ENCODE measurements at places on chromosomes 2 and 18. TPM values are rescaled to one million over a fixed set of nuclear protein-coding genes. Genes with fewer than 3 reads are reported as not detected.

The SLC9A4 gene
- 0.32 TPM for total RNA-seq

The ZNG1B gene
- total RNA-seq = 27.8 TPM

The WIPF1 gene
- total RNA-seq = 15.3 TPM

The COL4A4 gene
- total RNA-seq = 1.1 TPM

The GKN2 gene
- total RNA-seq = not detected

The CNTNAP5 gene
- not detected for total RNA-seq

The HRH4 gene
- 0.28 TPM for total RNA-seq

The ANKAR gene
- 14.2 TPM for total RNA-seq

The DPP10 gene
- total RNA-seq = 6.9 TPM

The MCEE gene
- total RNA-seq = 18.2 TPM

The PRSS56 gene
- total RNA-seq = not detected

The MARCHF4 gene
- 0.29 TPM for total RNA-seq

The SERPINB13 gene
- not detected for total RNA-seq

The EPB41L3 gene
- 83.3 TPM for total RNA-seq

The FHOD3 gene
- total RNA-seq = 4.0 TPM

The FAM228A gene
- not detected for total RNA-seq

The XPO1 gene
- 76.8 TPM for total RNA-seq

The TSPYL6 gene
- not detected for total RNA-seq

The HNRNPLL gene
- 68.2 TPM for total RNA-seq

All from mucosa of descending colon (tissue), 3 donors.